ENCODE measurements at places on chromosomes 12 and 14. TPM values are rescaled to one million over a fixed set of nuclear protein-coding genes. Genes with fewer than 3 reads are reported as not detected.

NGB gene
- total RNA-seq = not detected

KRT3 gene
- total RNA-seq = not detected

OASL gene
- 0.57 TPM for total RNA-seq

FAM181A gene
- total RNA-seq = not detected

NPAS3 gene
- 0.28 TPM for total RNA-seq

IQSEC3 gene
- 1.4 TPM for total RNA-seq

ASIC1 gene
- total RNA-seq = 2.1 TPM

OR6C2 gene
- not detected for total RNA-seq

SRRM4 gene
- under 0.01 TPM for total RNA-seq

IL22 gene
- total RNA-seq = not detected

CALCOCO1 gene
- total RNA-seq = 84.9 TPM

GOLT1B gene
- 56.8 TPM for total RNA-seq
